ENCODE measurements at places on chromosomes 2 and 18.

GRCh38 chr2:232287316-232287715 lies 91.2 kb upstream of the ALPP start:
- DNase-seq, result no peak

DNA sequence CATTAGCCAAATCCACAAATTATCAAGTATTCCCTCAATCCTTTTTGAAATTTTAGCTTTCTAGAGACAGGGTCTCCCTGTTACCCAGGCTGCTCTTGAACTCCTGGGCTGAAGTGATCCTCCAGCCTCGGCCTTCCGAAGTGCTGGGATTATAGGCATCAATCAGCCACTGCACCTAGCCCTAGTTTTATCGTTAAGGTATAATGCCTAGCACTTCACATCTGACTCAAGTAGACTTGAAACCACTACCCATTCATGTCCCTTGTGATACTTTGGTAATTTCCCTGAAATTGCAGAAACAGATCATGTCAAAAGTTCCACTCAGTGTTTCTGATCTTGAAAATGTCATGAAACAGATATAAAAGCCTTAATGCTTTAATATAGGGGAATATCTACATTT lies 26.3 kb downstream of the MEX3C start:
- no peak for DNase-seq

GRCh38 chr18:55093295-55093694 lies 134.0 kb upstream of the CCDC68 start:
- DNase-seq, result no peak

DNA sequence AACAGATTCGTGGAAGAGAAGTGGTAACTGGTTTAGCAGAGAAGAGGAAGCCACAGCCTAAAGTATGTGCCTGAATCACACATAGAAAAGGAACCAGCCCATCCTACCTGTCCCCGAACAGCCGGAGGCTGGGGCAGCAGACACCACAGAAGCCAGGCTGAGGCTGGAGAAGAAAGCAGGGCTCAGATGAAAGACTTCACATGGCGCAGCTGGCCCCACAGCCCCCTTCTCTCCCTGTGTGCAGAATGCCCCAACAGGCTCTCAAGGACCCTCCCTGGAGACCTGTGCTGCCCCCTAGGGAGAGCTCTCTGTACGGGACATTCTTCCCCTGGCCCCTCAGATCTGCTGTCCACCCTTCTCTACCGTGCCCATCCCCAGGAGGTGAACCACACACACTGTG lies 83.5 kb upstream of the RAB12 start:
- DNase-seq, result no peak

DNA sequence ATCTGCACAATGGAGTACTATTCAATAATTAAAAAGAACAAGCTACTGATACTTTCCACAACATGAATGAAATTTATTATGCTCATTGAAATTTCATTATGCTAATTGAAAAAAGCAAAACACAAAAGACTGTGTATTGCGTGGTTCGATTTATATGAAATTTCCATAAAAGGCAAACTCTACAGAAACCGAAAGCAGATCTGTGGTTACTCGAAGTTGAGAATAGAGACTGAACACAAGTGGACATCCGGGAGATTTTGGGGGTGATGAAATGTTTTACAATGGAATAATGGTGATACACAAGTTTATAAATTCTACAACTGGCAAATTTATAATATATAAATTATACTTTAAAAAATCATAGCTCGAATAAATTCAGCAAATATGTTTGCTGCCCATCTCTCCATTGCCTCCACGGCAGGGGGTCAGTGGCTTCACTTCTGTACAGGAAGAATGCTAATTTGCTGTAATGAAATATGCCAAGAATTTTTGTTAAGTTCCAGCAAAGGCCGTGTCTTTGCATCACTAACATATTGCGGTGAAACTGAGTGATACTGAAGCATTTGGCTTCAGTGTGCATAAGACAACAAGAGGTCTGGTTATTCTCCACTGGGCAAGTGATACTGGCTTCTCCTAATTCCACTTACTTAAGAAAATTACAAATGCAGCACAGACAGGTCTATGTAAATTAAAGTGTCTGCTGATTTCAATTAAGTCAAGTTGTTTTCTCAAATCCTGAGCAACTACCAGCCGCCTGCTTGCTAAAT lies 96.7 kb downstream of the TMEM163 start:
- DNase-seq, result no peak

- no peak for DNase-seq
Measured at GRCh38 chr2:85254540-85255300, 73.1 kb downstream of the TGOLN2 start.

- DNase-seq, result no peak
Measured at GRCh38 chr18:8938817-8939216, 163.7 kb upstream of the NDUFV2 start.

DNA sequence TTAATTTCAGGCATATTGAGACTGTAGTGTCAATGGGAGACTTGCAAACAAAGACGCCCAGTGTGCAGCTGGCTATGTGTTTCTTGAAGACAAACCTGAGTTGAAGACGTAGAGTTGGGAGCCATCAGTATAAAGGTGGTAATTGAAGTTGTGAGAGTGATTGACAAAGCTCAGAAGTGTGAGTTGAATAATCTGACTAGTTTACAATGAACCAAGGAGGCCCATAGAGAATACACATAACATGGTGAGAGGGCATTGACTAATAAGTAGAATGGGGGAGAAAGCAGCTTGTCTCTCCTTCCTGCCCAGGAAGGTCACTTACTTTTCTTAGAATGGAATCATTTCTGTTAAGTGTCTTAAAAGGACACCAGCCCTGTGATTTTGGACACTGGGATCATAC lies 14.1 kb downstream of the SP110 start:
- DNase-seq, result no peak

- no peak for DNase-seq
Measured at GRCh38 chr18:46672062-46672970, 15.3 kb upstream of the LOXHD1 start.

DNA sequence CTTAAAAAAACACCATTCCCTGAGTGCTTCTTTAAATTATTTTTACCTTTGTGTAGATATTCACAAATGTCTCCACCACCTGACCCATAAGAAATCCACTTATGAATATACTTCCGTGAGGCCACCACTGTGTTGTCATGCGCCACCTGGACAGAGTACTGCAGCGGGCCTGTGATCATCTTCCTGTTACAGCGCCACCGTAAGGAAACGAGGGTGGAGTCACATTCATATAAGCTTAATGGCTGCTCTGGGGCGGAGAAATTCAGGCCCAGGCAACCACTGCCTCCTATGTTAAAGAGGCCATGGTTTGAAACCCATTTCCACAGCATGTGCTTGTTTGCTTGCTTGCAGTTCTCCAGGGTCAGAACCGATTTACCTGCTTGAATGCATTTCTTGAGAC lies 17.7 kb downstream of the PLA2R1 start:
- DNase-seq, result no peak

- no peak for DNase-seq
Measured at GRCh38 chr2:46490521-46491141, 11.3 kb downstream of the TMEM247 start.

DNA sequence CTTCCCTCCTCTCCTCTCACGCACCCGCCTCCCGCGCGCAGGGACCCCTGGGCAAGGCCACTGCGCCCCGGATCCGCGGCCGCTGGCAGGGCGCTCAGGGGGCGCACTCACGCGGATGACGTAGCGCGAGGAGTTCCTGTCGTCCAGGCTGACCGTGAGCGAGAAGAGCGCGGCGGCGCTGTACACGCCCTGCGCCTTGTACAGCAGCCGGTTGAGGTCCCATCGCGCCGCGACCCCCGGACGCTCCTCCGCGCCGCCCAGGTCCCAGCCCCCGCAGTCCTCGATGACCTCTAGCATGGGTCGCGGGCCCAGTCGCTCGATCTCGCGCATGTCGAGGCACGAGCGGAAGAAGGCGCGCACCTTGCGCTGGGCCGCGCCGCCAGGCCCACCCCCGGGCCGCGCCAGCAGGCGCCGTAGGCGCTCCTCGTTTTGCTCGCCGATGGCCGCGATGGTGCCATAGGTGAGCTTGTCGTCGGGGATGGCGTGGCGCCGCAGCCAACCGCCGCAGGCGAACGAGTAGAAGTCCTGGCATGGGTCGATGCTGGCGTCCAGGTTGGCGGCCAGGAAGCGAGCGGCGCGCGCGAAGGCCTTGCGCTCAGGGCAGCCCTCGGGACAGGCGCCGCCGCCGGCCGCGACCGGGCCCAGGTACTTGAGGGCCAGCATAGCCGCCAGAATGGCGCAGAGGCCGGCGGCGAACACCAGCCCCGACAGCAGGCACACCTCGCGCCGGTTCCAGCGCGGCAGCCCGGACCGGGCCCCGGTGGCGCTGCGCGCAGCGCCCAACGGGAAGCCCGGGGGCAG lies 1.7 kb downstream of the ECEL1 start:
- DNase-seq, result no peak

GRCh38 chr2:12619975-12620374 lies 96.8 kb upstream of the TRIB2 start:
- peak; percentile 57 for DNase-seq

- DNase-seq, result no peak
Measured at GRCh38 chr2:14324308-14324707, 308.2 kb upstream of the LRATD1 start.

DNA sequence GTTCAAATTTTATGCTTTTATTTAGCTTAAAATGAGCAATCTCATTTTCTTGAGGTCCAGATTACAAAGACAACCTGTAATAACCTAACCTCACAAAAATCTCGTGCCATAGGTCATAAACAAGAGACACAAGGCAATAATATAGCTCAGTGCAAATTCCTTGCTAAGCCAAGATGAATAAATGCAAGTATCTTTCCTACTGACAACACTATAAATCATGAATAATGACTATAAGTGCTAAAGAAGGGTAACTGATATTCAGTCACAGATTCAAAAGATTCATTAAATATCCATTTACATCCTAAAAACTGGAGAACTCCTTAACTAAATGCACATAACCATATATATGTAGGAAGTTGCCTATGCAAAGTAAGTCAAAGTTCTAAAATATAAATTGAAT lies 1641.6 kb downstream of the LRP1B start:
- no peak for DNase-seq

GRCh38 chr2:165069151-165069550 lies 113.8 kb upstream of the SLC38A11 start:
- DNase-seq, result no peak

DNA sequence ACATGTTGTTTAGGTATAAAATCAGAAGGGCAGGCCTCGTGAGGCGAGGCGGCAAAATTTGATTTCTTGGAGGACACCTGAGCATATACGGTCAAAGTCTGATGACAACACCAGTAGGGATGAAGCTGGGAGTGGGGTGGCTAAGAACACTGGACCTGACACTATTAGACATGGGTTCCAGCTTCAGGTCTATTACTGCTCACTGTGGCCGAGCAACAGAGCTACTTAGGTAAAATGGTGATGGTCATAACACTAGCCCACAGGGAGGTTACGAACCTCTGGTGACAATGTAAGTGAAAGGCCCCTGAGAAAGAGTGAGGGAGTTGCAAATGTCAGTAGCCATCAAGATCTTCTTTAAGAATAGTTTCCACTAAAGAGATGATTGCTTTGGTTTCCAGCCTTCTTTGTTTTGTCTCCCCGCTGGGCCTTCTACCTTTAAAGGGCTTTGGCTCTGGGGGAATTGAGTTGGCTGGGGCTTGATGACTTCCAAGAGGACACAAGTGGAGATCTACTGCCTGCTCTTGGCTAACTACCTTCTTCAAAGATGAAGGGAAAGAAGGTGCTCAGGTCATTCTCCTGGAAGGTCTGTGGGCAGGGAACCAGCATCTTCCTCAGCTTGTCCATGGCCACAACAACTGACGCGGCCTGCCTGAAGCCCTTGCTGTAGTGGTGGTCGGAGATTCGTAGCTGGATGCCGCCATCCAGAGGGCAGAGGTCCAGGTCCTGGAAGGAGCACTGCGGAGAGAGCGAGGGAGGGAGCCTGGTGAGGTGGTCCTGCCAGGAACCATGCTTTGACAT lies 3.5 kb downstream of the IL1B start:
- no peak for DNase-seq

DNA sequence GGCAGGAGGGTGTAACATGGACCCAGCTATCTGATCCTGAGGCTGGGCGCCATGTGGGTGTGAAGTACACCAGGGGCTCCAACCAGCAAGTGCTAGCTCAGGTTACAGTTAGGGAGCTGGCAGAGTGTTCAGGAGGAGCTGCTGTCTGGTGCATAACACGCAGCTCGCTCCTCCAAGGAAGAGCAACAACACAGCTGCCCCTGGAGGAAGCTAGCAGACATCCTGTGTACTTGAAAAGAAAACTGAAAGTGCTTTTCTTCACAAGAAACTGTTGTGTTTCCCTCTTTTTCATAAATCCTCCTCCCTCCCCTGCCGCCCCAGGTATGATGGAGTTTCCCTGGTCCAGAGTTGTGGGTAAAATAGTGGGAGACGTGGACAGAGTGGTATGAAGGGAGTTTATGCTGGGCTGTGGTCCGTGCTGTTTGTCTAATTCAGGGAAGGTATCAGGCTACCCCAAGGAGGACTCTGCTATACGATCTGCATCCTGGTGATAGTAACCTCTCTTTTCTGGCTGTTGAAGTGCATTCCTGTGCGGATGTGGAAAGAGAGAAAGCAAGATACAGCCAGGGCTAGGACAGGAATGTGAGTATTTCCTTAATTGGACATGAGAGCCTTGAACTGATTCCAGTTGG lies 6.1 kb upstream of the LBH start:
- DNase-seq, result no peak

DNA sequence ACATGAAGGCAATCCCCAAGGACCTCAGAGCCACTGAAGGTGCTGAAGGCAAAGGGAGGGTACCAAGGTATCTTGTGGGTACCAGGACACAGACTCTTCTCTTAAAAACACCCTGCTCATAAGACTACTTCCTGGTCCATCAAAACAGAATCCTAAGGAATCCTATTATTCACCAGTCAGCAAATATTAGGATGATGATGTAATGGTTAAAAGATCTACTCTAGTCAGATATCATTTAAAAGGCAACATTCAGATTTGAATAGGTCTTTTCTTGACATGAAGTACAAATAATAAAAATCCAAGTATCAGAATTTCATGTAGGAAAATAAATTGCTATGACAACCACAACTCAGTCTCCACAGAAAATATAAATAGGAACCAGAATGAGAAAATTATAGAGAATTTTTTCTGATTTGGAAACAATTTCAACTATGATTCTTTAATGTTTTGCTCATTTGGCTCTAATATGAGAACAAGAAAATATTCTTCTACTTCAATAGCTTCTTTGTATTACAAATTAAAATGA lies 77.8 kb upstream of the ZNF397 start:
- no peak for DNase-seq

- no peak for DNase-seq
Measured at GRCh38 chr2:207087046-207087902, 78.5 kb downstream of the KLF7 start.

- no peak for DNase-seq
Measured at GRCh38 chr2:144201868-144202468, 318.0 kb downstream of the ZEB2 start.

- DNase-seq, result no peak
Measured at GRCh38 chr2:45282646-45283045, 273.4 kb upstream of the SIX2 start.

- no peak for DNase-seq
Measured at GRCh38 chr2:154324601-154325000, 373.9 kb upstream of the KCNJ3 start.

DNA sequence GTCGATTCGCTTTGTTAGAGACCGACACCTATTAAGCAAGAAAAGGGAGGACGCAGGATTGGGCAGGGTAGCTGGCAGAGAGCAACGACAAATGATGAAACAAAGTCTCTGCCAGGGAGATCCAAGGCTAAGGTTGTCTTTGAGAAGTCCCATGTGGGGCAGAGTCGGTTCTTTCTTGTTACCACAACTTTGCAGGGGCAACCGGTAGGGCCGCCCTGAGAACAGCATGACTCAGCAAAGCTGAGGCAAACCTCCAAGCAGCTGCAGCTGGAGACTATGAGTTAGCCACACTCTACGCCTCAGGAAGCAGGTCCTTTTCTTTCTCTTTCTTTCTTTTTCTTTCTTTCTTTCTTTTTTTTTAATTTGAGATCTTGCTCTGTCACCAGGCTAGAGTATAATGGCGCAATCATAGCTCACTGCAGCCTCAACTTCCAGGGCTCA lies 452.3 kb upstream of the ID2 start:
- DNase-seq, result peak; percentile 18

Data from T1000 (cell line).